Iris pigment epithelial cell (primary cell): ENCODE measurements at places on chromosomes 3 and 15.

- DNase-seq = no peak
These were observed 636.2 kb downstream of the NAALADL2 start for GRCh38 chr3:175495331-175495730.

- no peak for DNase-seq
These were observed 16.9 kb upstream of the FAM107A start for GRCh38 chr3:58594117-58594516.

DNA sequence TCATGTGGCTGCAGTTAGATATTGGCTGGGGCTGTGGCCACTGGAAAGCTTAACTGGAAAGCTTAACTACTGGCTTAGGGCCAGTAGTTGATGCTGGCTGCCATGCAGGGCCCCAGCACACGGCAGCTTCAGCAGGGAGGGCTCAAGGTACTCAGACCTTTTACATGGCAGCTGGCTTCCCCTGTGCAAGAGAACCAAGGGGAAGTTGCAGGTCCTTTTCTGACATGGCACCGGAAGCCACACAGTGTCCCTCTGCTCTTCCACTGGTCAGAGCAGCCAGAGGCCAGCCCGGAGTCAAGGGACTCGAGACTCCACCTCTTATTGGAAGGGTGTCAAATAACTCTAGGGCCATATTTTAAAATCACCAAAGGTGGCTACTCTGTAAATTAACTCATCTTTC is 24.5 kb downstream of the CCR9 start:
- DNase-seq = no peak

DNA sequence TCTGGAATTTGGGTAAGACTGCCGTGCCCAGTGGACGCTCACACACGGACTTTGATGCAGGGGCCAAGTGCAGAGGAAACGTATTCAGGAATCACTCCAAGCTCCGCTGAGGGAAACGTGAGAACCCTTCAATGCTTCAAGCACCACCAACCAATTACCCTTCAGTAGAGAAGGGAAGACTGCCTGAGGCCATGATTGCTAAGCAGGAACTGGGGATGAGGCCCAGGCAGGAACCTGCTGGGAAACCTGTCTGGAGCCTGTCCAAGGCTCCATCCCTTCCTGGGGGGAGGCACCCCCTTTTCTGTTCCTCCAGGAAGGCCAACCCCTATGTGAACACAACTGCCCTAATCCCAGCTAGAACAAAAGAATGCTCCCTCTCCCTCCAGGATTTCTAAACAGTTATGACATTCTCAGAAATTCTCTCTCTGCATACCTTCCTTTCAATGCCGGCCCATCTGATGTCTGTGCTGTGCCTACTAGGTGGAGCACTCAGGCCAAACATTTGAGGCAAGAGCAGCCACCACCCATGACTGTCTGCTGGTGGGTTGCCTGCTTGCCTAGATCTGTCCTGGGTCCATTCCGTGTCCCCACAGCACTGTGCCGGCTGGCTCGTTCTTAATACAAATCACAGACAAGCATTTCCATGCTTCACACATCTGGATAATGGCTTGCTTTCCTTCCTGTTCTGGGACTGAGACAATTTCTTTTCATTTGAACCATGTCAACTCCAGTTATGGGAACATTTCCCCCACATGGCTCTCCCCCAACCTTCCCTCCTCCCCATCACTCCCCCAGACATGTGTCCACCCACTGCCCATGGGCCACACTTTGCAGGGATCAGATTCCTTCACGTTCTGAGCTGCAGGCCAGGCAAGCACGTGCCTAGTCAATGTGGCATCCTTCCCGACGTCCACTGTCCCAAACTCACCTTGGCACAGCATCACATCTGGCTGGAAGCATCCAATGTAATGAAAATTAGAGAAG is 149.4 kb downstream of the ADAMTS17 start:
- DNase-seq = no peak

DNA sequence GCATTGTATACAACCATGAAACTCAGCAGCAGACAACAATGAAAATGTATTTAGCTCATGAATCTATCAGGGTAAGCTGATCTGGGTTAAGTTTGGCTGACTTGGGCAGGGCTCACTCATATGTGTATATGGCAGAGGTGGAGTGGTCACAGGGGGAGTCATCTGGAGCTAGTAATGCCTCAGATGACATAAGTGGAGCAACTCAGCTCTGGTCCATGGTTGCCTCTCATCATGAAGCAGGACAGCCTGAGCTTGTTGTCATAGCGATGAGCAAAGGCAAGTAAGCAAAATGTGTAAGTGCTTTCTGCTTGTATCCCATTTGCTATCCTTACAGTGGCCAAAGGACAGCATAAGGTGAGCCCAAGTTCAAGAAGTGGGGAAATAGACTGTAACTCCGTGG is 64.5 kb downstream of the ALCAM start:
- DNase-seq = no peak
